ENCODE measurements at places on chromosomes 11 and 22.

DNA sequence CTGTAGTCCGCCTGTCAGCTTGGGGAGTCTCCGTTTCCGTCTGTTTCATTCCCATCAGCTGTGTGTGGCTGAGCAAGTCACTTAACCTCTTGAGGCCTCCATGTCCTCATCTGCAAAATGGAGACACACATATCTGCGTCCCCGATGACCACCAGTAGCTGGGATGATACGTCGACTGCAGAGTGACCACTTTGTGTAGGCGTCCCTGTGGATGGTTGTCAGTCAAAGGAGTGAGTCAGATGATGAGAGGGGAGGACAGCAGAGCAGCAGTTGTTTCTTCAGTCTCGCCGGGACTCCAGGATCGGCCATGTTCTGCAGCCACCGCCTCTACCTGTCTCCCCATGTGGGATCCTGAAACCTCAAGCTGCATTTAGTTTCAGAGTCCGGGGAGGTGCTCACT lies 19.9 kb downstream of the MGAT3 start:
- DNase-seq = no peak

DNA sequence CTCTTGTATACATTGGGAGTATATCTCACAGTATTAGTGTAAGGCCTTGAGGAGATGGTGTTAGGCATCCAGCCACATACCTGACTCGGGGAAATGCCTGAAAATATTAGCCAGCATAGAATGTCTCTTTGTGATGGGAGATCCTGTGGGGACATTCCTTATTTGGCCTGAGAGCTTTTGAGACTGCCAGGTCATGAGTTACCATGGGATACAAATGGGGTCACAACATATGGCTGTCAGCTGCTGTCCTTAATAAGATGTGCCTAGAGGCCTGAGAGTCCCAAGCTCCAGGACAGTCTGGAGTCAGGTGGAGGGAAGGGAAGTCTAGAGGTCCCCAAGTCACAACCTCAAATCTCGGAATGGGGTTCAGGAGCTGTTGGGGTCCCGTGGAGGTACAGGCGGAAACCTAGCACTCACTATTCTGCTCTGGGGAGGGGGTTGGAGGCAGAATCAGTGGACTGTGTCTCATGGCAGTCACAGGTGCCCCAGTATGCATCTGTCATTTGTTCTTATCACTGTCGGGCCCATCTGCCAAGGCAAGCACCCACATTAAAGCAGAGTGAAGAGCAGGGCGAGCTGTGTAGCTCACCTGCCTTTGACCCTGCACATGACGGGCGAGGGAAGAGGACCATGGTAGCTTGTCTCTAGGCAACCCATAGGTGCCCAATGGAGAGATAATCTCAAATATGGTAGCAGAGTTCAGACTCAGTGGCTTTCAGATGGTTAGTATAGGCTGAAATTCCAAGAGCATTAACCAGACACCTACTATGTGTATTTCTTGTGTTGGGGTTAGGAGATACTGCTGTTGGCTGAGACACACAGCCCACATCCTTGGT lies 29.9 kb downstream of the KCNQ1OT1 start:
- DNase-seq = no peak

- DNase-seq = no peak
These were observed 12.1 kb upstream of the EIF3D start for GRCh38 chr22:36540867-36541642.

GRCh38 chr11:72293910-72294615 lies 50.1 kb upstream of the PHOX2A start:
- DNase-seq = no peak

- no peak for DNase-seq
These were observed 83.1 kb downstream of the PARVA start for GRCh38 chr11:12460466-12460865.

DNA sequence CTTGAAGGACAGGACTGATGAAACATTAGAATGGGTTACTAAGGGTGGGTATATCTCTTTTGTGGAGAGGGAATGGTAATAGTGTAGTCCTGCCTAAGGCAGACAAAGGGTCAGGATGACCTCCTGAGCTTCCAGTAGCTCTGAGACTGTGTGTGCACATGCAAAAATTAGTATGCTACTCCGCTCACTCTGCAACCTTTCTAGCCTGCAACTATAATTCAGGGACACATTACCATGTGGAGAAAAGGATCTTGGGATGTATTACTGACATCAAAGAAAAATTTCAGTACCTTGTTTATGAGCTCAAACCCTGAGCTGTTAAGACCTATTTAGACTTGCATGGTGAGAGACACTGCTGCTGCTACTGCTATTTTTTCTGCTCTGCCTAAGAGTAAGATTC lies 25.4 kb downstream of the LARGE2 start:
- DNase-seq = no peak

DNA sequence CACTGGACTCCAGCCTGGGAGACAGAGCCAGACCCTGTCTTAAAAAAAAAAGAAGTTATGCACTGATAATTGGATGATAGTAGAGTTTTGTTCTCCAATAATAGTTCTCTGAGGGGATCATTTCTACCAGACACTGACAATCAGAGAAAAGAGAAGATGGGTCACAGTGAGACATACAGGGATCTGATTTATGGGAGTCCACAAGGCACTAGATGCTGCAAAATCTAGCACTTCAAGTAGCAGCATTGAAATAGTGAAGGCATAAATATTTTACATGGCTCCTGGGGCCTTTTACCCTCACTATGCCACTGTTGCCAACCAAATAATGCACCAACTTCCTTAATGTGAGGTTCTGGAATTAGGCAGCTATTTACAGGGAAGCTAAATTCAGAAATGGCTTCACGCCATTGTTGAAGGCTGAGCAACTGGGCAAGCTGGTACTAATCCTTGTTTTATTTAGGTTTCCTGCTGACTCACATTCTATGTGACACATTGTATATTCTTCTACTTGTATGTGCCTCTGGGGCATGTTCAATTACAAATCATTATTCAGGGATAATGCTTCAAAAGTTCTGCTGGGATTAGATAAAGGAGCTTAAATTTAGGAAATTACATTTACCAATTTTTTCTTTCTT lies 38.2 kb upstream of the ABTB2 start:
- no peak for DNase-seq

All from NCI-H1930 (cell line).